KG1 (cell line): ENCODE measurements at places on chromosomes 4 and X.

DNA sequence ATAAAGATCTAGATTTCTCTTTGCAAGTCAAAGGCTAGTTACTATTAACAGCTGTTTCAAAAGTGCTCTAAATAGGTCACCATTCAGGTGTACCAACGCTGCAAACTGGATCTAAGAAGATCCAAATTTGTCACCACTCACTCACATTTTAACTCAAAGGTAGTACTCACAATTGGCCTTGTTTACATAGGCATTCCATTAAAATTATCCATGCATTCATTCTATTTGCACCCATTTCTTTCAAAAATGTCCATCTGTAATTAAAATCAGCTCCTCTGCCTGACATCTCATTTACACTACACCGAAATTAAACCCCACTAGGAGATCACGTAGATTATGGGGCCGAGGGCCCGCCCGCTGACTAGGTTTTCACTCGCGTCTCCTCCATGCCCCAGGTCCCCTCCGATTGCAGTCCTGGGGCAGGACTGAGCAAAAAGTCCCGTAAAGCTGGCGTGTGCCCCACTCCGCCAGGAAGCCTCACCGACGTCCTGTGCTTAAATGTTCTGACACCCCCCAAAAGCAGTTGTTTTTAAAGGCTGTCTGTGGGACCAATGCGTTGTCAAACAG is 1.3 kb upstream of the ING2 start:
- DNase-seq = no peak

DNA sequence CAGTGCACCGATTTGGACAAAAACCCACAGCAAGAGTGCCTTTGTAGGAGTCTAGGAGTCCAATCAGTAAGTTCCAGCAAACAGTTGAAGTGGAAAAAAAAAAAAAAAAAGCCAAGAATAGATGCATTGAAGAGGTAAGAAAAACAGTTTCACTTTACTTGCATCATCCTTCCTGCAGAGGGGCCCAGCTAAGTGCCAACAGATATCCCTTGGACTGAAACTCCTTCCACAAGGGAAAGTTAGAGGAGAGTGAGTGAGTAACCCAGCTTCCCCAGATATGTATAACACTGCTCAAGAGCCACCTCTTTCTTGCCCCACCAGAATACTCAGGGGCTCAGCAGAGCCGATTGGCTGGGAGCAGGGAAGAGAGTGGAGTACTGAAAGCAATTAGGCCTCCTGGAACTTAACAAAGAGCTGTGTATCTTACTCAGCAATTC is 617.7 kb upstream of the SMIM31 start:
- DNase-seq = no peak

DNA sequence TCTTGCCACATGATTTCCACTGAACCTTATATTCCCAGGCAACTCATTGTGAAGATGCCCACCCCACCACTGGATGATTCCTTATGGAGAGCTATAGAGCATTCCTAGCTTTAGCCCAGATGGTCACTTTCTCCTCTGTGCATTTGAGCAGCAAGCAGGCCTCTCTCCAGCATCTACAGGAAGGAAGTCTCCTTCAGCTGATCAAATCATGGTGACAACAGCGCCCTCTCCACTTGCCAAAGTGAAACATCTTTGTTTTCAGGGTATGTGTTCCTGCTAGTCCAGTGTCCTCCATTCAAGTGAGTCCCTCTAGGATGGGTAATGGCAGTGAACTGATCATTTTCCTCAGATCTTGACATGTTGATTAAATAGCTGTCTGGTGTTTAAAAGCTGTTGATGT is 10.9 kb upstream of the SYTL5 start:
- DNase-seq = no peak

GRCh38 chr4:135533053-135533452 is 1331.5 kb upstream of the PABPC4L start:
- no peak for DNase-seq

DNA sequence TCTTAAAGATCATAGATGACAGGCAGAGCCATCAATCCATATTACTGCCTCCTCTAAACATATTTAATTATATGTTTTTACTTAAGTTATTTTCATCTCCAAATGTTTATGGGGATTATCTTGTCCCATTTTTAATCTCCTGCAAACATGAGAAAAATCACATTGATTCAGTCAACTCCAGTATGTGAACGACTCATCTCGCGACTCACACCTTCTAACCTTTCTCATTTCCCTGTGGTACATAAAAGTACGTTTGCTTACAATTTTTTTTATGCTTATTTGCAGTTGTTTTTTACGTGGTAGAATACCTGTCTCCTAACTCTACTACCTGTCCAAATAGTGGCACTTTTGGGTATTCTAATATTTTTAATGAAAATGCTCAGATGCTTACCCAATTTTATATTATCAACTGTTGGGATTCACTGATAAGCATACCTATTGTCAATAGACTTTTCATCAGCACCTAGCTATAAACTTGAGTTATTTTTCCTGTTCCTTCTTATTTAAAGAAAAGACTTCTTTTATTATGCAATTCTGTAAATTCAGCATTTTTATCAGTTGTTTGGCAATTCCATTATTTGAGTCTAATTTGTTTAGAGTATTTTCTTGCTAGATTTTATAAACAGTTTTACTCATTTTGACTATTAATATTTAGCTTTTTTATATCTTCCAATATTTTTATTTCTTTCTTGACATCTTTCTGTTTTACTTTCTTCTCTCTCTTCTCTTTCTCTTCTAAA is 276.6 kb downstream of the ANK2 start:
- no peak for DNase-seq

GRCh38 chr4:177008071-177008835 is 215.5 kb upstream of the VEGFC start:
- DNase-seq = no peak

- DNase-seq = no peak
Observed at GRCh38 chrX:107324493-107325310, 118.3 kb downstream of the DNAAF6 start.

DNA sequence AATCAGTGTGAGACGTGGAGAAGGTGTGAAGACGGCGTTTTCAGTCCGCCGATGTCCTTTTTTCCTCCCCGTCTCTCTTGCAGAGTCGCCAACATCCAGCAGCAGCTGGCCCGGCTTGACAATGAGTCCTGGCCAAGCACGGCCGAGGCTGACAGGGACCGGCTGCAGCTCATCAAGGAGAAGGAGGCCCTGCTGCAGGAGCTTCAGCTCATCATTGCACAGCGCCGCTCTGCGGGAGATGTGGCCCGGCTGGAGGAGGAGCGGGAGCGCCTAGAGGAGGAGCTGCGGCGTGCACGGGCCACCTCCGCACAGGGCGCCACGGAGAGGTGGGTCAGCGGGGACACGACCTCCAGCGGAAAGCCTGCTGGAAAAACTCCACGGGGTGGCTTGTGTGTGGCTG is 47.1 kb upstream of the CLCN4 start:
- DNase-seq = no peak

- DNase-seq = no peak
Observed at GRCh38 chr4:53508446-53508845, 82.8 kb downstream of the LNX1 start.

- DNase-seq = no peak
Observed at GRCh38 chr4:181957088-181957487, 286.1 kb upstream of the TENM3 start.

DNA sequence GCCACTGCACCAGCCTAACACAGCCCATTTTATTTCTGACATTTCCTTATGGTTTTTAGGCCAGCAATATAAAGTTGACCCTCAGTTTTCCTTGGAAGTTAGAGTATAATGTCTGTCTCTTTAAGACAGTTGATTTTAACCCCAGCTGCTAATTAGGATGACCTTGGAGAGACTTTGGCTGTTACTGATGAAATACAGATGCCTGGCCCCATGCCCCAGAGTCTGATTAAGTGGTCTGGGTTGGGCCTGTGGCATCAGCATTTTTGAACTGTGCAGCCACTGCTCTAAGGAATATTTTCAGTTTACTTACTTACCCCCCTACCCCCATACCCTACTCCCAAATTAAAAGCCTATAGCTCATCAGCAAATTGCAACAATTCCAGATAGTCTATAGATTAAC is 85.8 kb downstream of the DCLK2 start:
- DNase-seq = no peak

DNA sequence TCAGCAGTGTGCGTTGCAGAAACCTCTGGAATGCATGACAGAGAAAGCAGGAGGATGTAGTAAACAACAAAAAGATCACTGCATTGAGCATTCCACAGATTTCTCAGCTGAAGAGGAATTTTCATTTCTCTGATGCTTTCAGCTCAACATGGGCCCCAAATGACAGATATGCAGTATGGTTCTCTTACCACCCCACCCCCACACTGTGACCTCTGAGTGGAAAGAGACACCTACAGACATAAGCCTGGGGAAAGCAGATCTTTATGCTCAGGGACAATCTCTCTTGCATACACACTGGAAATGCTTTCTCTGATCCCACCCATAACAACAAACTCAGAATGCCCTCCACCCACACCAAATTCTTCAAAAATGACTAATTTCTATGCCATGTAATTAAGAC is 983.7 kb upstream of the LCORL start:
- no peak for DNase-seq

GRCh38 chrX:14529290-14529989 is at the start of gene GLRA2:
Gene GLRA2 (plus strand): TSS chrX:14529536. CDS start chrX:14530058, 522 bp downstream.
- DNase-seq = no peak

DNA sequence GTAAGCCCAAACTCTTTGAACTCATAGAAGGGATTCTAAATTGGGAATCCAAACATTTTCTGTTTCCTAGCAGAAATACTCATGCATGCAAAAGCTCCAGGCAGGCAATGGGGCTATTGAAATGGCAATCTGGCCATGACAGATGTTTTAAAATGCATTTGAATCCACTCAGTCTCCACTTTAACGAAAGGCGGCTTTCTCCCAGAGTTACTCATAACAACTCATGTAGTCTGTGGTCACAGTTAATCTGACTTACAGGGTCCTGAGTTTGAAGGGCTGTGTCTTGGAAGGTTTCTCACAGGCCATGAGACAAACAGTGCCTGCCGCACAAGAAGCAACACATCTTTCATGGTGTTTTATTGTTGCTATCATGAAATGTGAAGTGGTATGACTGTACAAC is 185.7 kb downstream of the AMELX start:
- no peak for DNase-seq

- DNase-seq = no peak
Observed at GRCh38 chrX:2145692-2146367, 354.9 kb downstream of the DHRSX start.

GRCh38 chr4:7196288-7196651 is 3.9 kb downstream of the SORCS2 start:
- no peak for DNase-seq

- DNase-seq = no peak
Observed at GRCh38 chr4:16597845-16598596, 300.4 kb downstream of the LDB2 start.

DNA sequence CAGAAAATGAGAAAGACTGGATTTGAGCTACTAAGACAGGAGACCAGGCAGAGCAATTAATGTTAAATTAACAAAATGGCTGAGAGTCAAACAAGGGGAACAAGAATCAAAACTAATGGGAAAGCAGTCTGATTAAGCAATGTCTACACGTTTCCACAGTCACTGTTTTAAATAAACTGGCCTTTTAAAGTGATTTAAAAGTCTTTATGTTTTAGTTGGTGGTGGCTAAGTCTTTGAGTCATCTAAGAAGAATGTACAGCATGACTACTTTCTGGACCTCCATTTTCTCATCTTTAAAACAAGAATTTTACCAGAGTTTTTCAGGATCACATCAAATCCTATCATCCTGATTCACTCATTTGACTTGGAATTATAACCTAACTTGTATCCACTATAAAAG is 233.8 kb downstream of the ENOX2 start:
- no peak for DNase-seq

GRCh38 chr4:955931-956381 is 17.4 kb downstream of the DGKQ start:
- no peak for DNase-seq

- DNase-seq = no peak
Observed at GRCh38 chr4:159425737-159426305, 322.9 kb downstream of the RAPGEF2 start.

- no peak for DNase-seq
Observed at GRCh38 chr4:32133141-32133540, 1413.0 kb downstream of the PCDH7 start.

- DNase-seq = no peak
Observed at GRCh38 chr4:187357821-187358220, 634.2 kb upstream of the FAT1 start.

DNA sequence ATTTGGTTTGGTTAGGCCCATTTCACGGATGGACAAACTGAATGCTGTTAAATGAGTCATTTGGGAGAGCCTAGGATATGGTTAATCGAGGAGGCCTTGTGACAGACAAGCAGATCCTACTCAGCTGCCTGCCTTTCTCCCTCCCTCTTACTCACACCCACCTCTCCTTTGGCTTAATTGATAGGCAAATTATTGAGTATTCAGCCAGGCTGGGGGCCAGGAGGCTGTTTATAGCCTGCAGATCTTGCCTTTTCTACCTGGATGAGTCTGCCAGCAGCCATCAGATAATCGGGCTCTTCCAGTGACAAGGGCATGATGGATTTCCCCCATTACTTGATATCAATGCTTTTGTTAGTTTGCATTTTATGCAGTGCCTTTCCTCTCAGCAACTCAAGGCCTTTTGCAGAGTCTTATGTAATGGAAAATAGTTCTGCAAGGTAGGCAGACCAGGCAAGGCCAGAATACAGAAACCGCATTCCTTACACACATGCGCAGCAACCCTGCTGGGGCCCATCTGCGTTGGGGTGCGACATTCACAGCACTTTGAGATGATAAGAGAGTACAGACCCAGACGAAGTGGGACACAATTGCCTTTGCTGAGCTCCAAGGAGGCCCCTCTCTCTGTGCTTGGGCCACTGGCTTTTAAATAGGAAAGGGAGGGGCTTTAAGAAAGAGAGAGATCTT is 96.2 kb upstream of the ATP6AP2 start:
- DNase-seq = no peak

DNA sequence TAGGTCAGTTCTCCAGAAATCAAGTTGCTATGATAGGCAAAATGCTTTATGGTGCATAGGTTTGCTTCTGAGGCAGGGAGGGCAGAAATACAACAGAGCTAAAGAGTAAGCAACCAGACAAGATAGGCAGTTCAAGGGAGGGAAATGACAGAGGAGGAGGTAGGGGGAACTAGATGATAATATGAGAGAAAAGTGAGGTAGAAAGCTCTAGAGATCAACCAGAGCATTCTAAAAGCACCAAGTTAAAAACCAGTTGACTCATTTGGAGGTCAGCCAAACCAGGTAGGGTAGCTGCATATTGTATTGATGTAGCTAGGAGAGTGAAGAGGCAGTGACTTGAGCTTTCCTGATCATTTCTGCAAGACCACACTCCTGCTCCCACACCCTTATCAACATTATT is 49.0 kb upstream of the SLC16A2 start:
- DNase-seq = no peak

DNA sequence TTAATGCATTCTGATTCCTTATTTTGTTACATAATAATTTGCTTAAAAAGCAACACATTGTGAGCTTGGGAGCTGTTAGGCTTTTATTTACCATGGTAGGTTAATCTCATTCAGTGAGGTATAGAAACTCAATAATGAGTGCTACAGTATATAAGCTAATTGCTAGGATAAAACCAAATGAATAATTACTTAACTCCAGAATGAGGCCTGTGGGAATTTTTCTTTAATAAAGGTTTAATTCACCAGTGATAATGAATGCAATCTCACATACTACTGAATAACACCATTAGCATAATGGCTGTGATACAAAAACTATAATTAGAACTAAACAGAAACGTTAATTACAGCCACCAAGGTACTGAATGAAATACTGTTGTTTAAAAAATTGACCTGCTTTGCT is 326.3 kb downstream of the IQCM start:
- DNase-seq = no peak
